Neural crest cell (in vitro differentiated cells): ENCODE measurements at places on chromosomes 7 and 10. TPM values are rescaled to one million over a fixed set of nuclear protein-coding genes. Genes with fewer than 3 reads are reported as not detected.

CLCN1 gene
- 0.09 TPM in 1 of 2 replicates, not detected in the other for total RNA-seq

HACD1 gene
- total RNA-seq = 13.7 and 14.6 TPM in 2 replicates

TMEM178B gene
- 19.7 and 22.1 TPM in 2 replicates for total RNA-seq

CYP3A5 gene
- not detected in 2 replicates for total RNA-seq

MALRD1 gene
- total RNA-seq = 0.73 and 0.84 TPM in 2 replicates

HOXA10 gene
- total RNA-seq = 0.35 TPM in 1 of 2 replicates, not detected in the other

ACSM6 gene
- total RNA-seq = not detected in 2 replicates

RBM48 gene
- total RNA-seq = 13.6 and 14.5 TPM in 2 replicates

SH2B2 gene
- total RNA-seq = 13.3 and 16.4 TPM in 2 replicates

DRGX gene
- total RNA-seq = 0.18 and 0.19 TPM in 2 replicates

PIK3AP1 gene
- total RNA-seq = 0.73 and 1.3 TPM in 2 replicates

DNA sequence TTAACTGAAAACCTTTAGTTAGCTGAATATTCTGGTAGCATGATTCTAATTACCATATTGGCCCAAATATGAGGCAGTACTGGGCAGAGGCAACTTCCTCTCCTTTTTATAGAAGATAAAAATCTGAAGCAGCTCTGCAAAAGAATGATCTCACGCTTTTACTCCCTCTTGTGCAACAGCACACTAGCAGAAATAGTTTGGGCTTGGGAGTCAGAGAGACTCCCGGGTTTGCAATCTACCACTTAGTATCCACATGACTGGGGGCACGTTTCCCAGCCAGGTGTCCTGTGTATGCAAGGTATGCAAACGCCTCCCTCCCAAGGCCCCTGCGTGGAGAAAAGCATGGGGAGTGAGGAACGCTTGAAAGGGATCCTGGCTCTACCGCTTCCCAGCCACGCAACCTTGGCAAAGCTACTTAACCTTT lies 47.2 kb upstream of the RHEB start:
- H3K36me3 ChIP-seq = peaks cover 3% of the 10 kb centered on the region
- H3K4me1 ChIP-seq = no peaks in the 10 kb centered on the region
- no peak overlapping the region for H3K27ac ChIP-seq
- DNase-seq = no peak
- H3K27me3 ChIP-seq = no peaks in the 10 kb centered on the region

- no peaks in the 10 kb centered on the region for H3K4me1 ChIP-seq
- H3K4me3 ChIP-seq = no peak overlapping the region
- peaks cover 3% of the 10 kb centered on the region for H3K36me3 ChIP-seq
- H3K27ac ChIP-seq = no peak overlapping the region
Measured at GRCh38 chr7:124843336-124843735, 77.7 kb upstream of the GPR37 start.

- no peak for DNase-seq
- no peak overlapping the region for H3K4me3 ChIP-seq
- H3K27ac ChIP-seq = no peak overlapping the region
Measured at GRCh38 chr7:3861941-3862340, 560.9 kb downstream of the SDK1 start.

DNA sequence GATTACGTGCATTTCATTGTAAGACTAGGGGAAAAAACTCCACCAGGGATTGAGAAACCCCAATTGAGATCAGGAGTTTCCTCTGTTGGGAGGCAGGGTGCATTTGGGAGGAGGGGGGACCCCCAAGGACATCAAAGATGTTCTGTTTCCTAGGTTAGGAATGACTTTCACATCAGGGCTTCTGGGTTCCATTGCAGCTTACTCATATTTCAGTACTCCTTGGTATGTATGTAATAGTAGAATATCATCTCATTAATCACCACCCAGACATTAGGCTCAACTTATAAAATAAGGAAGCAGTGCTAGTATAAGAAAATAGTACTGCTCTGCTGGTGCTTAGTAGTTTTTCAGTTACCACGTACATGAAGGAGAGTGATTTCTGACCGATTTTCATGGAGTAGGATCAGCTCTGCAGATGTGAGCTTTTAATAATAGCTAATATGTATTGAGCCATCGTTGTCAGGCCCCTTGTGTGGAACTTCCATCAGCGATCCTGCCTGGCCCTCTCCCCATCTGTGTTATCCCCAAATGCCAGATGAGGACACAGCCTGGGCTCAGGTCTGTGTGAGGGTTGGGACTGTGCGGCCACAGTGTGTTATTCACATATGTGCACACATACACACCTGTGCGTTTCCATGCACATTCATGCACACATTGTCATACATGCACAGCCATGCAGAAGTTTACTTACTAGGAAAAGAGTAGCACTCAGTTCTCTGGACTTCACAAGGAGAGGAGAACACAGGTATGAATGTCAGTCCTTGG lies 23.5 kb downstream of the UPP1 start:
- H3K4me1 ChIP-seq = no peaks in the 10 kb centered on the region
- no peak overlapping the region for H3K4me3 ChIP-seq
- no peak overlapping the region for H3K27ac ChIP-seq
- DNase-seq = no peak
- H3K27me3 ChIP-seq = no peaks in the 10 kb centered on the region
- peaks cover 2% of the 10 kb centered on the region for H3K36me3 ChIP-seq

- no peaks in the 10 kb centered on the region for H3K36me3 ChIP-seq
- H3K27me3 ChIP-seq = no peaks in the 10 kb centered on the region
- DNase-seq = no peak
- H3K4me1 ChIP-seq = no peaks in the 10 kb centered on the region
- no peak overlapping the region for H3K4me3 ChIP-seq
- H3K27ac ChIP-seq = no peak overlapping the region
Measured at GRCh38 chr7:117992635-117993376, 119.6 kb upstream of the CTTNBP2 start.

- H3K4me1 ChIP-seq = no peaks in the 10 kb centered on the region
- H3K27ac ChIP-seq = no peak overlapping the region
- H3K27me3 ChIP-seq = no peaks in the 10 kb centered on the region
- peaks cover 8% of the 10 kb centered on the region for H3K36me3 ChIP-seq
- H3K4me3 ChIP-seq = no peak overlapping the region
Measured at GRCh38 chr10:17056781-17057428, 72.7 kb downstream of the CUBN start.

DNA sequence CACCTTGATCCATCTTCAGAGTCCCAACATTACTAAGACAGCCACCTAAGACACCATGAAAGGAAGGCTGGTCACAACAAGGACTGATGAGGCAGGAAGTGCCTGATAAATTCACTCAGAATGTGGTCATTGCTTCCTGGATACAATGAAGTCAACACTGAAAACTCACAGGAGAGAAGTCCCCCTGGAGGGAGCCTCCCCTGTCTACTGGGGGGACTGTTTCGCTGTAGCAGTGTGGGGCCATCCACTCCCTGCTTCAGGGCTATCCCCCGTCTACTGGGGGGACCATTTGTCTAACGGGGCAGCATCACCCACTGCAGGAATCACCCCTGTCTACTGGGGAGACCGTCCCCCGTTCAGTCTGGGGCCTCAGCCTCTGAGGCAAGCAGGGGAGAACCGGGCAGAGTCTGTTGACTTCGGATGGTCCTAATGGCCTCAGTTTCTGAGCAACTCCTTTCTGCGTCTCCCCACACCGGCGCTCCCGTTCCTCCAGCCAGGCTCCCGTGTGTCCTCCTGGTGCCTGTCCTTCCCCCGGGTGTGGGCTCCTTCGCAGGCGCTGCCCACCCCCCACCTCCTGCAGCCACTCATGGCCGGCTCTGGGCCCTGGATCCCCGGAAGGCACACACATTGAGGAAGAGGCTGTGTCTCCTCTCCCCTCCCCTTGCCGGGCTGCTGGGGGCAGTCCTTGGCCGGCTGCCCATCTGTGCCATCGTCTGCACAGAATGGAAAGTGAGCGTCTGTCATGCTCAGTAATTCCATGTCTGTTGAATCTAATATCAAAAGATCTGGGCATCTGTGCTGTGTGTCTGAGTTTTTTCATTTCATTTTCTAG lies 59.9 kb upstream of the DNAJB6 start:
- peak overlapping the region; percentile 36 for H3K4me3 ChIP-seq
- DNase-seq = no peak
- H3K27me3 ChIP-seq = no peaks in the 10 kb centered on the region

DNA sequence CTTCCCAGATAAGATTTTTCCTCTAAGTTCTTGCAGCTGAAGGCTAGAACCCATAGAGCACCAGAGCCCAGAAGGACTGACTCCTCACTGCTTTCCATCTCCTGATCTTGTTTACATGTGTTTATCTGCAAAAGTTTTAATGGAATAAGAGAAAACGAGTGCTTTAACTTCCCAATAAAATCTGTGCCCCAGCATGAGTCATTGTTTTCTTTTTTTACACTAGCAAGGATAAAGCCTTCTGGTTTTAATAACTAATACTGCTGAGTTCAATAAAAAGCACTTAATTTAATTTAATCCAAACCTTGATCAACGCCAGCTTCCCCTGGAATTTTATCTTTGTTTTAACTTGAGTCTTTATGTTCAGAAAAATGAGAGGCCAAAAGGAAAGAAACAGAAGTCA lies 227.6 kb downstream of the HPSE2 start:
- no peak for DNase-seq
- peaks cover 8% of the 10 kb centered on the region for H3K4me1 ChIP-seq
- H3K27ac ChIP-seq = no peak overlapping the region

GRCh38 chr10:24223953-24224352 lies 15.0 kb downstream of the KIAA1217 start:
- H3K36me3 ChIP-seq = peaks cover 9% of the 10 kb centered on the region
- no peak overlapping the region for H3K27ac ChIP-seq
- no peaks in the 10 kb centered on the region for H3K4me1 ChIP-seq
- DNase-seq = no peak
- H3K27me3 ChIP-seq = no peaks in the 10 kb centered on the region

DNA sequence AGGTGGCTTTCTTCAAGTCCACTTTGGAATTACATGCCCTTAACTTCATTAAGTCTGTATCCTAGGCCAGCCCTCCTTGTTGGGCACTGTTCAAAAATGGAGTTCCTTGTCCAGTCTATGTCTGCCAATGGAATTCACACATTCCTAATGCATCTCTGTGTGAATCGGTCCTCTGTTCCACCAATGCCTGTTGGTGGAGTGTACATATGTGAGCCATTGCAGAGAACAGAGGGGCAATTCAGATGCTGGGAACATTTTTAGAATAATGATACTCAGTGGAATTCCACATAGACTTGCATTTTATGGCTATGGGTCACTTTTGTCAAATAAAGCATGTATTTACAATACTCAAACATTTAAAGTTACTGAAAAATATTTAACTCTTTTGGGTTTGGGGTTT lies 108.3 kb downstream of the COL28A1 start:
- H3K36me3 ChIP-seq = no peaks in the 10 kb centered on the region
- no peak for DNase-seq
- no peak overlapping the region for H3K4me3 ChIP-seq
- H3K27me3 ChIP-seq = no peaks in the 10 kb centered on the region
- H3K4me1 ChIP-seq = peaks cover 22% of the 10 kb centered on the region
- no peak overlapping the region for H3K27ac ChIP-seq

DNA sequence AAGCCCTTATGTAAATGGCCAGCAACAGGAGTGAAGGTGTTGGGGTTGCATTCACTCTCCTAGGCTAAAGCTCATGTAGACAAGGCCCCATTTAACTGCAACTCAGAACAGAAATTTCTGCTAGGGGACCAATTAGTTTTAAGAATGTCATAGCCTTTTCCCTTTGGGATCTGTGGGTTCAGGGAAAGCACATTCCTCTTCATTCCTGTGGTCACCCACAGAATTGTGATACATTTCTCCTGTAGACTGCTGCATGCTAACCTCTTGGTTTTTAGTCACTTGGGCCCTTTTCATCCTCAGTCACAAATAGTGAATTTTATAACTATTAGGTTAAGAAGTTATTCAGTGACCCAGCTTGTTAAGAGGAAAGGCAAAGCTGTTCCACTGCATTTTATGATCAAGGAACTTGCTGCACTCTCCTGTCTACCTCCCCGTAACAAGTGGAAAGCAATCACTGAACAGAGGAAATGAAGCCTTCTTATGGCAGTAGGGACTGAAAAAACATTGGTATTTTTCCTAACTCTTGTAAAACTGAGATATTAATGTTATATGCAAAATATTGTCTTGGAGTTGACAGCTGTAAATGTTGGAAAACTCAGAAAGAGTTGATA lies 124.9 kb downstream of the SND1 start:
- H3K4me3 ChIP-seq = no peak overlapping the region
- no peaks in the 10 kb centered on the region for H3K27me3 ChIP-seq
- H3K4me1 ChIP-seq = peaks cover 14% of the 10 kb centered on the region
- peaks cover 3% of the 10 kb centered on the region for H3K36me3 ChIP-seq

DNA sequence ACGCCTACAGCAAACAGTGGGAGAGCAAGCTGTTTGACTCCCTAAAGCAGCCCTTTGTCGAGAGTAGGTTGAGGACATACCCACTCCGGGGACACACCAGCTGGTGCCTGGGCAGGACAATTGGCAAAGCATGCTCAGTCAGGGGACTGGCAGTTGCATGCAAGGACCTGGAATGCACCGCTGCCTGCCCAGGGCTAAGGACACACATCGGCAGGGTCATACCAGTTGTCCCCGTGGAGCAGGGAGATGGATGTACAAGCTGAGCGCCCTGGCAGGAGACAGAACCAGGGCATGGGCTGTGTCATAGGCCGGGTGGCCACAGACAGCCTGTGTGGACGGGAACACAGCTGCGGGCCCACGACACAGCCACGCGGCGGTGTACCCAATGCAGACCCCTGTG lies 18.3 kb upstream of the ELN start:
- H3K4me1 ChIP-seq = no peaks in the 10 kb centered on the region
- no peak overlapping the region for H3K27ac ChIP-seq
- no peak for DNase-seq
- H3K36me3 ChIP-seq = no peaks in the 10 kb centered on the region

DNA sequence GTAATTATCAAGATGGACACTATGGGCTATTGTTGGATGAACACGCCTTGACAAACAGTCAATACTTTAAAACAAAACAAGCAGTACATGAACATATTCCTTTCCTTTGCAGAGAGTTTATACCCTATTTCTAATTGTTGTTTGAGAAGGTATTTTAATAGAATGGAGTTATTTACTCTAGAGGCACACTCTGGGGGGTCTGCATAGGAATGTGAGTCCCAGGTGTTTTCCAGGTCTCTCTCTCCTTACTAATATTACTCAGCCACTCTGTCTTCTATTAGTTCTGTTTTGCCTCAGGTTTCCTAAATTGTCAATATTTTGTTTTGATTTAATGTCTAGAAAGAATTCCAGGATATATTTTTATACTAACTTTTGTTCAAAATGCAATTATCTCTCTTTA lies 1091.4 kb downstream of the CNTNAP2 start:
- no peak for DNase-seq
- H3K4me1 ChIP-seq = no peaks in the 10 kb centered on the region
- H3K27me3 ChIP-seq = no peaks in the 10 kb centered on the region
- no peaks in the 10 kb centered on the region for H3K36me3 ChIP-seq

- peaks cover 4% of the 10 kb centered on the region for H3K4me1 ChIP-seq
- no peaks in the 10 kb centered on the region for H3K36me3 ChIP-seq
- H3K27ac ChIP-seq = no peak overlapping the region
- no peaks in the 10 kb centered on the region for H3K27me3 ChIP-seq
- no peak overlapping the region for H3K4me3 ChIP-seq
Measured at GRCh38 chr7:43260980-43261878, 148.8 kb downstream of the HECW1 start.

- no peaks in the 10 kb centered on the region for H3K27me3 ChIP-seq
- H3K27ac ChIP-seq = no peak overlapping the region
- H3K4me1 ChIP-seq = no peaks in the 10 kb centered on the region
- DNase-seq = no peak
- H3K36me3 ChIP-seq = peaks cover 6% of the 10 kb centered on the region
Measured at GRCh38 chr7:38539477-38540081, 91.6 kb downstream of the AMPH start.

GRCh38 chr7:28725045-28725642 lies 233.0 kb downstream of the TRIL start:
- H3K36me3 ChIP-seq = no peaks in the 10 kb centered on the region
- H3K4me3 ChIP-seq = no peak overlapping the region
- DNase-seq = no peak
- no peaks in the 10 kb centered on the region for H3K27me3 ChIP-seq
- no peak overlapping the region for H3K27ac ChIP-seq
